ENCODE measurements at places on chromosomes 5 and 9.

DNA sequence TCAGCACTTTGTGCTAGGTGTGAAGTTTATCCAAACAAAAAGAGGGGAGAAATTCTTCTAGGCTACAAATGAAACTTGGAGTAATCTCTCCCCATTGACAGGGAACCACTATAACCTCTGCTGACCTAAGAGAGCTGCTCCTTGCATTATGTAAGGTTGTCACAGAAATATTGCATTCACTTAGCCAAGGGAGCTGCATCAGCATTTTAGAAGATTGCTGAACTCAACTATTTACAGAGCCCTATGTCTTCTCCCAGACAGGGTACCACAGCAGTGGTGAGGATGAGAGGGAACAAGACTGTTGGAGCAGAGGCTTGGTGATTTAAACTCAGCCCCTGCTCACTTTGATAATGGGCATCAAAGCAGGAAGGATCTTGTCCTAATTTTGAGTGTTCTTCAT lies 362.0 kb downstream of the TMEM38B start:
- no peak overlapping the region for H3K4me3 ChIP-seq
- H3K27ac ChIP-seq: no peak overlapping the region
- H3K27me3 ChIP-seq: no peaks in the 10 kb centered on the region
- H3K4me1 ChIP-seq: no peaks in the 10 kb centered on the region
- no peak for DNase-seq

DNA sequence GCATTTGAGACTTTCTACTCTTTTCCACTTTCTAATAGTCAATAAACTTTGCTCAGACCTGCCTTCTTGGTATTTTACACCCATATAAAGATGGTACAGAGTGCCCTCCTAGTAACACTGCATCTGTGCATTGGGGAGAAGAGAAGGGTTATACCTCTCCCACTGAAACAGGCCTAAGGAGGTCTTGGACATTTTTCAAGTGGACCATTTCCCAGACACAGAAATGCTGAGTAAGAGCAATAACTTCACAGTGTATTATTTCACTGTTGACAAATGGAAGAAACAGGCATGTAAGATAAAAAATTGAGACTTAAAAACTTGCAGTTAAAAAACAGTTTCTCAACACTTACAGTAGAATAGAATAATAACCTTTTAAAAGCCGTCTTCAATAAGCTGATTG lies 1224.0 kb upstream of the CDH18 start:
- no peak for DNase-seq
- no peaks in the 10 kb centered on the region for H3K36me3 ChIP-seq

- H3K36me3 ChIP-seq: peaks cover 36% of the 10 kb centered on the region
- no peak for DNase-seq
- H3K4me1 ChIP-seq: no peaks in the 10 kb centered on the region
- H3K4me3 ChIP-seq: no peak overlapping the region
Measured at GRCh38 chr5:87278590-87279100, 11.0 kb downstream of the RASA1 start.

DNA sequence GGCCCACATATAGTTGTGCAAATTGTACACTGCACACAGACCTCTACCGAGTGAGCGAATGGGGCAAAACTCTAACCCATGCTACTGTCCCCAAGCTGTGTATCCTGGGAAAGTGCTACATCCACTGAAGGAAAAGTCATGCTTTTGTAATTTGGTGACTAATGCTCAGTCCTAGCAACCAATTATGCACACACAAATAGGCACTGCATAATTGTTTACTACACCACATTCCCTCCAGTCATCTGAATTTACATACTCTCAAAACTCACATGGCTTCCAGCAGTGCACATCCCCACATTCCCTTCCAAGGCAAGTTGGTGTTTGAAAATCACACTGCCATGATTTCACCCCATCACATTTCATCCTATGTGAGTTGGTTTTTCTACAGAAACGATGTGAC lies 125.9 kb upstream of the OSMR start:
- no peaks in the 10 kb centered on the region for H3K36me3 ChIP-seq
- no peak overlapping the region for H3K4me3 ChIP-seq
- H3K27ac ChIP-seq: no peak overlapping the region
- peaks cover 10% of the 10 kb centered on the region for H3K4me1 ChIP-seq
- DNase-seq: no peak
- H3K27me3 ChIP-seq: no peaks in the 10 kb centered on the region

GRCh38 chr5:79133657-79134451 lies 22.2 kb downstream of the BHMT start:
- H3K27ac ChIP-seq: no peak overlapping the region
- H3K4me3 ChIP-seq: peak overlapping the region; percentile 52
- H3K4me1 ChIP-seq: no peaks in the 10 kb centered on the region
- H3K27me3 ChIP-seq: no peaks in the 10 kb centered on the region
- no peaks in the 10 kb centered on the region for H3K36me3 ChIP-seq

- DNase-seq: no peak
- no peaks in the 10 kb centered on the region for H3K4me1 ChIP-seq
- H3K27me3 ChIP-seq: no peaks in the 10 kb centered on the region
- H3K4me3 ChIP-seq: no peak overlapping the region
- H3K27ac ChIP-seq: no peak overlapping the region
- H3K36me3 ChIP-seq: peaks cover 29% of the 10 kb centered on the region
Measured at GRCh38 chr9:8484597-8485191, 685.1 kb upstream of the DMAC1 start.

Data from endodermal cell (in vitro differentiated cells).